Posterior cingulate gyrus (tissue), 11 donors: ENCODE measurements at places on chromosomes 2 and 18.

- no peak for DNase-seq
Measured at GRCh38 chr2:98459496-98460175, 15.0 kb downstream of the INPP4A start.

- DNase-seq: no peak
Measured at GRCh38 chr2:9033385-9034168, 30.1 kb upstream of the MBOAT2 start.

GRCh38 chr18:42549596-42549995 is 565.9 kb downstream of the RIT2 start:
- DNase-seq: no peak

DNA sequence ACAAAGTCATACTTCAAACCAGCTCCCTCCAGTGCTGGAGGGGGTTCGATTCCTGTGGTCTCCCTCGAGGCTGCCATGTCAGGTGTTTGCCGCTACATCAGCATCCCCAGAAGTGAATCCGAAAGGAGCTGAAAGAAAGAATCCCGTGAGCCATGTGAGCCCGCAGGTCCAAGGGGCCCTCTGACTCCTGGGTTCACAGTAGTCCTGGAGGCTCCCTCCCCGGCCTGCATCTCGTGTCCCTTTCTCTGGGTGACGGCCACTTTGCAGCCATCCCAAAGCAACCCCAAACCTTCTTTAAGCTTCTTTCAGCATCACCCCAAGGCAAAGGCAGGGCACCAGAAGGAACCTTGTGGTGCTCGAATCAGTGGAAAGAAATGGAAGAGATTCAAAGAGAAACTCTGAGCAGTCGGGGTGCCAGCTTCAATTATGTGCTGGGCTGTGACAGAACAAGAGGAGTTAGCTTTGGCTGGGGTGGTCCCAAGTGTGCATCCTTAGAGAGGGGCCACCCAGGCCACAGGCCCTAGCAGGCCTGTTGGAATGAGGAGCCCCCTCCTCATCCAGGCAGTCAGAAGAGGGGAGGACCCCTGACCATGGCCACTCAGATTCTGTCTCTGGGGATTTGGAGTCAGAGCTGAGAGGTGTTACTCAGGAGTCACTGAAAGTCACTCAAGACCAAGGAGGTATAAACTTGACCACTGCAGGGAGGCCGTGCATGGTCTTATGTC is 59.7 kb downstream of the CIB4 start:
- no peak for DNase-seq

DNA sequence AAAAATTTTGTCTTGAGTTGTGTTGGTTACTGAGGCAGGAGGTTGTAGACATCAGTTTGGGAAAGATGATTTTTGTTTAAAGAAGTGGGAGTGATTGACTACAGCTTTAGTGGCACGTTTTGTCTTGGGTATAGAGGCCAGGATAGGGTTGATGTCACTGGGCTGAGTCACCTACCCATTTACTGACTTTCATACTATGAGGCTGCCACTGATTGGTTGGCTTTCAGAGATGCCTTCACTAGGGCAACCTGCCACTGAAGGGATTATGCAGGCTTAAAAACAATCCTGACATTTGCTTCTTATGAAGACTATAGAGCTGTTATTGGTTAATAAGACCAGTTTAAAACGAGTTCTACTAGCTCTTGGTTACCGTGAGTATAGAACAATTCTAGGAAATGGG is 479.1 kb downstream of the SOX11 start:
- DNase-seq: no peak
